ENCODE measurements at places on chromosomes 2 and 18.
A peak's percentile ranks its signal among the peaks of the same experiment; 100 is the strongest.

DNA sequence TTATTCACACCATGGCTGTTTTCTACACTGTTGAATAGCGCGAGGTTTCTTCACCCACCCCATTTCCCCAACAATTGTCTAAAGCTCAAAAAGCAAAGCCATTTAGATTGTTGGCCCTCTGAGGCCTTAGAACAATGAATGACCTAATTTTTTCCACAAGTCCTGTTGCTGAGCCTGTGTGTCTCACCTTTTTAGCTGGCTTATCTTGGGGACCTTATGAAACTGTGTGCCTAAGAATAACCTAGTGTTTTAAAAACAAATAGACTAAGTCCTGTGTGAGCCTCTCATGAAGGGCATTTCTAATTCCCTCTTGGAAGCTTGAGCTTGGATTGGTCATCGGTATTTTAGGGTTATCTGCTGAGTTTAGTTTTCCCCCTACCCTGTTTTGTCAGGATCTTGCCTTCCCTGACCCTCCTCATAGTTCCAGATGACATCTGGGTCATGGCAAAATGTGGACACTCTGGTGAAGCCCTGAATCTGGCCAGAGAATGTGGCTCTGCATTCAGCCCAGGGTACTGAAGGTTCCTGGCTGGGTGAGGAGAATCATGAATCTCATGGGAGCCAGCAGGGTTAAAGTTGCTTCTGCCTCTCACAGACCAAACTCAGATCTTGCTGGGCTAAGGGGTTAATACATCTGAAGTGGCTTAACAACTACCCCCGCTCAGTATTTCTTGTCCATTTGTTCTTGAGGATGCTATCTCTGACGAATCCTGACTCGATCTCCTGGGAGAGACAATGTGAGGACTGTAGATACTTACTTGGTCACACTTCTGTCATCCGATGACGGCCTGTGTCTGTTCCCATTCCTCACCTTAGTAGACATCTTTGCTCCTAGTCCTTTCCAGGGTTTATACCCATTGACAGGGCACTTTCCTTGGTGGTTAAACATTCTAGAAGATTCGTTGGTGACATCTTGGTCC, 104.2 kb upstream of the MAP4K3 start:
- no peak for DNase-seq

DNA sequence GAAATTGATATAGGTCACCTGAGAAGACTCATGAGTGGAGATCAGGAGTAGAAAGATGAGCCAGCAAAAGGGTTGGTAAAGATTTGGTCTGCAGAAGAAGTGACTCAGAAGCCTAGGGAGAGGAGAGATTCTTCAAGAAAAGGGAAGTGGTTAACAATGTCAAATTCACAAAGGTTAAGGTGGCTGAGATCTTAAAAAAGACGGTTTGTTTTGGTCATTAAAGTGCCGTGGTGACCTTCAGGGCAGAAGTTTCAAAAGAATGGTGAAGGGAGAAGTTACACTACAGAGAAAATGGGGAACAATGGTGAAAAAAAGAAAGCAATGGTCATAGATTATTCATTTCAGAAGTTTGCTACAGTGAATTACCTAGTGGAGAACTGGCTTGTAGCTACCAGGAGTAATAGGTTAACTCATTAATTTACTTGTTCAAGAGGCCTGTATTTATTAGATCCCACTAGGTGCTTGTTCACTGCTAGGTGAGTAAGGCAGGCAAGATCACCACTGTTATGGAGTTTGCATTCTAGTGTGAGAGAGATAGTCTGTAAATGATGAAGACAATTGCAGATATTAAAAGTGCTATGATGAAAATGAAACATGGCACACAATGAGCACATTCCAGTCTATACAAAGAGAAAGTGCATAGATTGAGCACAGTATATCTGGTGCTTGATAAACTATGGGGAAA, 43.0 kb downstream of the FBXO48 start:
- no peak for DNase-seq

DNA sequence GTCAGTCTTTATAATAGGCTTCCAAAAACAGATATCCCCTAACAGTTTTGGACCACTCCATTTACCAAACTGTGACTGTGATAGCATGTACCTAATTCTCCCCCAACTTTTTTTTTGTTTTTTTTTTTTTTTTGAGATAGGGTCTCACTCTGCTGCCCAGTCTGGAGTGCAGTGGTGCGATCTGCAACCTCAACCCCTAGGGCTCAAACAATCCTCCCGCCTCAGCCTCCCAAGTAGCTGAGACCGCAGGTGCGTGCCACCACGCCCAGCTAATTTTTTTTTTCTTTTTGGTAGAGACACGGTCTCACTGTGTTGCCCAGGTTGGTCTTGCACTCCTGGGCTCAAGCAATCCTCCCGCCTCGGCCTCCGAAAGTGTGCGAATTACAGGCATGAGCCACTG, 52.9 kb downstream of the REV1 start:
- no peak for DNase-seq

DNA sequence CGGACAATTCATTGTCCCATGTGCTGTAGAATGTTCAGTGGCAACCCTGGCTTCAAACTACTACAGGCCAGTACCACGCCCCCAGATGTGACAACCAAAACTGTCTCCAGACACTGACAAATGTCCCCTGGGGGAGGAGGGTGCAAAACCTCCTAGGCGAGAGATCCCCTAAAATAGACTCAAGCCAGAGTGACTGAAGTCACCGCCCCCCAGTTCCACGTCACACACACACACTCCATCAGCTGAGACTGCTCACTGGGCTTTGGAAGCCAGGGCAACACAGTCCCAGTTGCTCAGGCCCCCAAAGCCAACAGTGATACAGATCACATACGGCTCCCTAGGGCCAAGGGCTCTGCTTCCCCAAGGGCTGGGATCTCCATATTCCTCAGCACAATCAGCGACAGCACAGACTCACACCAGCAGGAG, 19.1 kb downstream of the HDAC4 start:
- peak; percentile 29 for DNase-seq

GRCh38 chr2:138777996-138778395, 2.2 kb downstream of the NXPH2 start:
- no peak for DNase-seq

- DNase-seq, result no peak
Observed at GRCh38 chr2:143937723-143938350, 582.1 kb downstream of the ZEB2 start.

GRCh38 chr18:53686965-53687364, 537.5 kb downstream of the MBD2 start:
- DNase-seq, result no peak

DNA sequence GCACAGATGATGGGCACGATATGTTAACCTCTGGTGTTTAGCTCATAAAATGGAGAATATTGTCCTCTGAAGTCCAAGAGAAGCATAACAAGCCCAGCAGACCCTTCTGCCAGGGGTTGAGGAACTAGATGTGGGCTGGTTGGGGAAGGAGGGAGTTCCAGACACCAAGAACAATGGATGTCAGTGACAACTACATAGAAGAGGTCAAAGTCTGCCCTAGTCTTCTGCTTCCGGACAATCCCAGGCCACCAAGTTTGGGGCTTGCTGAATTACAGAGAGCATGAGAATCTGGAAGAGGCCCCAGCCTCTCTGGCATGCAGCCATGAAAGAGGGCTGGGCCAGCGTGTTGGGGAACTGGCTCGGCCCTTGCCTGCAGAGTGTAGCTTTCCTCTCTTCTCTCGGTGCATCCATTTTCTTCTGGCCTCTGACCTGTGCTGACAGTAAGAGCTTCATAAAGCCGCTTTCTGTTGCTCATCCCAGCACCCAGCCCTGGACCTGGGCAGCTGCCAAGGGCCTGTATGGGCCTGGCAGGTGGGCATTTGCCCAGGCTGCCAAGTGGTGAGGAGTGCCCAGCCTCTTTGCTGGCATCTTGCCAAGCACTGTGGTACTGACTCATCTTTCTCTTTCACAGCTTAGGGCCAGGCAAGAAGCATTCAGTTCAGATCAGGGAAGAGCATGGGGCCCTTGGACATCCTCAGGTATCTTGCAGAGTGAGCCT, 14.6 kb upstream of the LAPTM4A start:
- DNase-seq, result no peak

DNA sequence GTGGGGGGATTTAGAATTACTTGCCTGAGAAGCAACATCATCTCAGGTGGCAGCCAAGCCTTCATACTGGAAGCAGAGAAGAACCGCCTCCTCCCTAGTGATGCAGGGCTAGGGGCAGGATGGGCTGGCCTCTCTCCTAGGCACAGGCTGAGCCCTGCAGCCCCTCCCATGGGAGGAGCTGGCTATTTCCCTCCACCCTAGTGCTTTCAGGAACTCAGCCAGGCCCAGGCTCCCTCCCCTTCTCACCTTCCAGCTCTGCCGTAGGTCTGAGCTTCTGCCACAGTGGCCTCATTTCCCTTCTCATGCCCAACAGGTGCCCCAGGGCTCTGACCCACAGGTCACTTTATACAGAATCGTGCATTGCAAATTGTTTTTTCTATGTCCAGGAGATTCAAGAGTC, 31.0 kb downstream of the CENPA start:
- DNase-seq, result no peak

- DNase-seq, result no peak
Observed at GRCh38 chr2:65231121-65231520, 3.5 kb downstream of the ACTR2 start.

DNA sequence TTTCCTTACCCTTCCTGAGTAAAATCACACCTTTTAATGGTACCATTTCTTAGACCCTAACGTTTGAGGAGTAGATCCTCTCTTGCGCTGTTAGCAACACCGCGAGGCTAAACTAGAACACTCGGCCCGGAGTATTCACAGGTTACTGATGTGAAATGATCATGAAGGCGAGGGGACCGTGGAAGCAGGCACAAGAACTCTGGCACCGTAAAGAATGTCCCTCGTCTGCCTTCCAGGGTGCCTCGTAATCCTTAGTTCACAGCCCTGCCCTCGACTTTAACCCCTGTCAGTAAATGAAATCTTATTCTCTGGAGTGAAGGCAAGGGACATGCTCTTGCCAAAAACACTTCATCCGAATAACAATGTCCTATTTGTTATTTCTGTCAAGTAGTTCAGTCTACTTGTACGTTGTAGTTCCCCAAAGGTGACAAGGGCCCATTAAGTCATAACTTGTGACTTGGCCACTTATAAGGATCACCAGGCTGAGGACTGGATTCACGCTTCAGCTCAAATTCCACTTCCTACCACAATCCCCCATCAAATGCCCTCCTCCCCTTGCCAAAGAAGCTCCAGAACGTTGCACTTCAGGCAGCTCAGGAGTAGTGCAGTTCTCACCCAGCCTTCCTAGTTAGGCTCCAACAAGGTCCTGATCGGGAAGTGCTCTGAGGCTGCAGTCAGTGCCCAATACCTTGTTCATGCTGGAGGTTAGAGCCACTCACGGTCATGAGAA, 43.3 kb upstream of the ITM2C start:
- no peak for DNase-seq

GRCh38 chr2:143710196-143710595, 581.0 kb downstream of the ARHGAP15 start:
- no peak for DNase-seq

DNA sequence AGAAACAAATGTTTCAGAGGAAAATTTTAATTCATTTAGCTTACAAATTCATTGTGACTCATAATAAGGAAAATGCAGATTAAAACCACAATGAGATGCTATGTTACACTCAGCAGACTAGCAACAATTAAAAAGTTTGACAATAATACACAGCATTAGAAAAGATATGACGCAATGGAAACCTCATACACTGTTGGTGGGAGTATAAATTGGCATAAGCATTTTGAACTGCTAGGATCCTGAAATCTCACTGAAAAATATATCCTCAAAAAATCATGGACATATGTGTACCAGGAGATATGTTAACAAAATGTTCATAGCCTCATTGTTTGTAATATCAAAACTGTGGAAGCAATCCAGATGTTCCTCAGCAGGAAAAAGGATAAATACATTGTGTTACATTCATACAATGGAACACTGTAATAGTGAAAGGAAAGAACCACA, 13.7 kb downstream of the CALCRL start:
- DNase-seq, result no peak

- DNase-seq, result no peak
Observed at GRCh38 chr2:195411219-195411687, 245.8 kb upstream of the SLC39A10 start.

DNA sequence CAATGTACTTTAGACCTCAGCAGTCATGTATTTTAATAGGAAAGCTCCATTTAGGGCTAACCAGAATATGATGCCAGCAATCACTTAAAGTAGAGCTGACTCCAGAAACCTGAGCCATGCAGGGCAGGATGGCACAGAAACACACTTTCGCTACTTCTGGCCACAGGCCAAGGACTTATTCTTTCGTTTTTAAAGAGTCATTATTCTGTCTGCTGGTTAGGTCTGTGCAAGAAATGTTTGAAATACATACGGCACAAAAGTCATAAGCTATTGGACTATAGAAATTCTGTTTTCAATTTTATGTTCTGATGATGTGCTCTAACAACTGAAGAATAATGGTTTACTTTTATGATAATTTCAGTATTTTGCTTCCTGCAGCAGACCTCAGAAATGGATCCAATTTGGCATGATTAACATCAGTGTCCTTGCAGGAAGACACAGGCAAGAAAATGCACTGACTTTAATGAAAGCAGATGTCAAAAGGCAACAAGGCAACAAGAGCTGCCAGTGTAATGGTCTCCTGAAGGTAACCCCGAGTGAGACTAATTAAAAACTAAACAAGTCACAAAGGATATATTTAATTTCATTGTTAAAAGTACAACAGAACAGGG, 114.4 kb upstream of the CHRNA1 start:
- no peak for DNase-seq

DNA sequence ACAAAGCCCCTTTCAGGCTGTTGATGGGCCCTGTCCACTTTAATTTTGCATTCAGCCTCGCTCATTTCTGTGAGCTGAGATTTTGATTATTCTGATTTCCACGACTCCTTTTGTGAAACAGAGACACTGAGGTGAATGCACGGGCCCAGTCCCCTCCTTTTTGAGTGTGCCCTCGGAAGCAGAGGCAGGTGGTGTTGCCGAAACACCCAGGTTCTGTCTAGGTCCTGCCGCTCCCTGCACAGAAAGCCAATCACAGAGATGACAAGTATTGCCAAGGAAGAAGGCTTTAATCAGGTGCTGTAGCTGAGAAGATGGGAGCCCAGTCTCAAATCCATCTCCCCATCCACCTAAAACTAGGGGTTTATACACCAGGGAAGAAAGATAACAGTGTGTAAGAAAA, 44.2 kb upstream of the EDAR start:
- DNase-seq, result no peak

DNA sequence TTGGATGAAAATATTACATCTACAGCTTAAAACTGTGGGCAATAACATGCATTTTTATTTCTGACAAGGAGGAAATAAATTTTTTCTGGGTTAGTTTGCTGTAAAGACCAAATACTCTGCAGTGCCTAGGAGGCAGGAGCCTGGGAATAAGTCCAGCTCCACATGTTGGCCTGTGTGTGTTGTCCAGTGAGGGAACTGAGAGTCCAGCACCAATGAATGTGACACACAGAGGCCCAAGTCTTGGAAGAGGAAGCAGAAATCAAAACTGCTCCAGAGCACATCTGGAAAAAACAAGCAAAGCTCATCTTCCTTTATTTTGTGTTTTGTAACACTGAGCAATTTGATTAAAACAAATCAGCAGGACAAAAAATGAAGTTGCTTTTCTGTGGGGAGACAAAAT, 63.1 kb upstream of the KLHL14 start:
- DNase-seq, result no peak

Data from stimulated activated CD4-positive, alpha-beta T cell treated with anti-CD3 and anti-CD28 coated beads, TNF-alpha, amount 100 ng/mL, for 48 hours (primary cell).